ENCODE measurements at places on chromosomes 2 and 18. TPM values are rescaled to one million over a fixed set of nuclear protein-coding genes. Genes with fewer than 3 reads are reported as not detected.

GRCh38 chr2:124333784-124334183 is 308.7 kb downstream of the CNTNAP5 start:
- no peak for DNase-seq

GRCh38 chr18:25019086-25019860 is 332.7 kb downstream of the ZNF521 start:
- DNase-seq = no peak

DNA sequence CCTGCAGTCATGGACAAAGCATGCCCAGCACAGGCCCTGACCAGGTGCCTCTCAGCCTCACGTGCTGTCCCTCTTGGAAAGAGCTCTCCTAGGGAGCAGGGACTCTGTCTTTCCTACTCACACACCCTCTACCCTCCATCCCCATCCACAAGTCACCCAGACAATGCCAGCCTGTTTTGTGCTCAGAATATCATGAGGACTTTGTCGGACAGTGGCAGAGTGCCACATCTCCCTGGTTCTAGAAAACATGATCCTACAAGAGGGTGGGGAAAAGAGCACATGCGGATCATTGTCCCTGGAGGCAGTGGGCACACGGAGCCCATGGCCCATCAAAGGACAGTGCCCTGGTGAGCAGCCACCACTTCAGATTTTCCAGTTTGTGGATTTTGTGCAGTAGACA is 3.7 kb upstream of the MAL start:
- DNase-seq = no peak

- no peak for DNase-seq
Measured at GRCh38 chr2:82795446-82795845, 1663.6 kb downstream of the SUCLG1 start.

GRCh38 chr2:178008636-178009289 is 63.8 kb downstream of the PDE11A start:
- DNase-seq = no peak

DNA sequence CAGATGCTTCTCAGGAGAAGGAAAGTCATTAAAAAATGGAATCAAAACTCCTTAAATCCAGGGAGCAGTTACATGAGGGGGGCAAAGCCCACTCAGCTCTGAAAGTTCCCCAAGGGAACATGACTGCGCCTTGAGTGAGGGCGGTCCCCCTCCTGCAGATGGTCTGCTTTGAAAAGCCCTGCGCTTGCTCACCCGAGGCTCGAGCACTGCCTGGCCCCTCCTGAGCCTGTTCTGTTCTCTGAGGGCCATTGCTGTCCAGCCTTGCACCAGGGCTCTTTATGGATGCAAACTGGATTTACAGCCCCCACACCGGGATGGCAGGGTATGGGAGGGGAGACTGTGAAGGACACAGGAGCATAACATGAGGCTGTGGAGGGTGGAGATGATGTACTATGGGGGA is 37.8 kb upstream of the DNMT3A start:
- no peak for DNase-seq

- peak; percentile 46 for DNase-seq
Measured at GRCh38 chr2:170845343-170845742, 28.7 kb downstream of the GAD1 start.

UGT1A6 gene
- total RNA-seq = not detected

RIT2 gene
- total RNA-seq = 0.26 TPM

- DNase-seq = no peak
Measured at GRCh38 chr2:54942373-54942772, 107.9 kb downstream of the RTN4 start.

DNA sequence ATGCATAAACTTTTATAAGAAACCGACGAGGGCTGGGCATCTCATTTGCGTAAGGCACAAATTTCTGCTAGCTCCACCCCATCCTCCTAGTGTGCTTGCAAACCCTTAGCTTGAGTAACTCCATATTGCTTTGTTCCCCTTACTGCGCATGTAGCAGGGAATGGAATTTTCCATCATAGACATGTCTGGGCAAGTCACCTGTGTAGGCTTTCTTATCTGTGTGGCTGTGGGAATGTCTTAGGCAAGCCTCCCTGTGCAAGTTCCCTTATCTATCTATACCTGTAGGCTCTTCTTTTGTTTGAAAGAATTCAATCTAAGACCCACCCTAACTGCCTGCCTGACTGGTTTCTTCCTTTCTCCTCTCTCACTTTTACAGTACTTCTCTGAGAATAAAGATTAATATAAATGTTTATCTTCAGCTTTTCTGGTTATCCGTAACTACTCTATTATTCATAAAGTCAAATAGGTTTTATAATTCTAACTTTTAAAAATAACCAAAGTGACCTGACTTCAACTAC is 217.6 kb upstream of the FIGN start:
- no peak for DNase-seq

KCNG2 gene
- total RNA-seq = 0.14 TPM

NEU2 gene
- not detected for total RNA-seq

GRCh38 chr2:61793389-61793836 is 60.4 kb downstream of the FAM161A start:
- peak; percentile 87 for DNase-seq

EHBP1 gene
- 18.8 TPM for total RNA-seq

- DNase-seq = peak; percentile 88
Measured at GRCh38 chr2:120594856-120595685, 140.6 kb upstream of the GLI2 start.

DNA sequence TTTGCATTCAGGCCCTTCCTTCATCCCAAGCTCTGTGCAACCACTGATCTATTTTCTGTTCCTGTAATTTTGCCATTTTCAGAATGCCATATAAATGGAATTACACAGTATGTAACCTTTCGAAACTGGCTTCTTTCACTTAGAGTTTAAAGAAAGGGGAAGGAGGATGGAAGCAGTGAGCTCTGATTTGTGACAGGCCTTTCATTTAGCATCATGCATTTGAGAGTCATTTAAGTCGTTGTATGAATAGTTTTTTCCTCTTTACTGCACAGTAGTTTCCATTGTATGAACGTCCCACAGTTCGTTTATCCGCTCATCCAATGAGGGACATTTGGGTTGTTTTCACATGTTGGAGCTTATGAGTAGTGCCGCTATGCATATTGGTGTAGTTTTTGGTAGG is 67.0 kb downstream of the LBH start:
- no peak for DNase-seq

DNA sequence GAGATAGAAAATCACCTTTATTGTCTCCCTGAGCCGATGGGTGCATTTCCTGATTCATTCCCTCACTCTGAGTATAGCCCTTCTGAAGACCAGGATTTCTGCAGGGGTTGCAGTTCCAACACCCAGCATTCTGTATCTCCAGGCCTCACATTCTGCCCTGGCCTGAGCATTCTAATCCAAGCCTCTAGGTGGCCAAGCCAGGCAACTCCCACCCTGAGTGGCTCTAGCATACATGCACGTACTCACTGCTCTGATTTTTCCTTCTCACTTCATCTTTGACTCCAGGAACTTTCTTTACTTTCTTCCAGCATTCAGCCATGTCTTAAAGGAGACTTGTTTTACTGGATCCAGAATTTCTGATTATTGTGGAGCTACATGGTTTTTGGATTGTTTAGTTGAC is 100.7 kb upstream of the STK39 start:
- peak; percentile 72 for DNase-seq

GRCh38 chr2:7697052-7697451 is 779.8 kb downstream of the RNF144A start:
- no peak for DNase-seq

- DNase-seq = no peak
Measured at GRCh38 chr18:23816740-23817139, 127.5 kb downstream of the LAMA3 start.

DNA sequence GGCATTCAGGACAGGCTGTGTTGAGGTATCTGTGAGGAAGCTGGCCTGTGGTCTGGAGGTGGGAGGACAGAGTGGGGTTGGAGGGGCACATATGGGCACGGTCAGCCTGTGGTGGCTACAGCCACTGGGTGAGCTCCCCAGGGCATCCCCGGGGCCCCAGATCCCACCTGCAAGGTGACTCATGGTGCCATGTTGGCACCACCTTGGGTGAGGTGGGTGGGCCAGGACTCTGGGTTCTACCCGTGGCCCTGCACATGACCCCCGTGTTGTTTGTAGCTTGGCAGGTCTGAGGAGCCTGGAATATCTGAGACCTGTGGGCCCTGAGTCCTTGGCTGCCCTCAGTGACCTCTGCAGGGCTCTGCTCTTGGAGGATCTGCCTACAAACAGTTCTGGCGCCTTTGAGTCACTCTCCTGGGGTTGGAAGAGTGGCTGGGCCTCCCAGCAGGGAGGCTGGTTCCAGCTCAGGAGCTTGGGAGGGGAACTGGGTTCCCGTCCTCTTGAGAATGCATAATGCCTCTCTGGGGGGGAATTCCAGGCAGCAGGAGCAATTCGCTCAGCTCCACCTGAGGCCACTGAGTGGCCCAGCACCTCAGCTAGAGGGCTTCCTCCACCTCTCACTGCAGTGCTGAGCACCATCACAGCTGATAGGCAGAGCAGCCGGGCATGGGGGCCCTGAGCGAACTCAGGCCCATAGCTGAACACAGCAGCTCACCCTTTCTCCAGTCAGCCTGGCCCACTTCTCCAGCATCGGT is 105.1 kb downstream of the DYSF start:
- DNase-seq = peak; percentile 58

GRCh38 chr2:193539188-193539587 is 1344.5 kb upstream of the TMEFF2 start:
- DNase-seq = no peak

GCG gene
- total RNA-seq = not detected

- DNase-seq = no peak
Measured at GRCh38 chr2:146128216-146128615, 1608.3 kb upstream of the ZEB2 start.

KIAA2012 gene
- total RNA-seq = not detected

MC2R gene
- not detected for total RNA-seq

All from H7 (cell line).